ENCODE measurements at places on chromosomes 3 and 15. TPM values are rescaled to one million over a fixed set of nuclear protein-coding genes. Genes with fewer than 3 reads are reported as not detected.

- DNase-seq, result peak; percentile 50
Measured at GRCh38 chr3:31704591-31705179, 172.0 kb downstream of the STT3B start.

GRCh38 chr15:63195569-63196015 lies 6.2 kb downstream of the RAB8B start:
- no peak for DNase-seq

GRCh38 chr3:47469616-47470015 lies 6.1 kb downstream of the SCAP start:
- no peak for DNase-seq

DNA sequence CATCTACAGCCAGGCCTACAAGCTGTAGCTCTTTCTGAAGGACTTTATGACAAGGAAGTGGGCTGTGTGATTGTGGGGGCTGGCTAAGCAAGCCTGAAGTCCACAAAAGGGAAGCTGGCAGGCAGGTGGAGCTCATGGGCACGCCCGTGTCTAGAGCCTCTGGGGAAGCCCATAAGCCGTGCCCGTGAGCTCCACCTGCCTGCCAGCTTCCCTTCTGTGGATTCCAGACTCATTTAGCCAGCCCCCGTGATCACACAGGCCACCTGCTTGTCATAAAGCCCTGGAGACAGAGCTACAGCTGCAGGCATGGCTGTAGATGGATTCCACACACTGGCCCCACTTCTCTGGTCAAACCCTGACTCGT lies 15.2 kb downstream of the EFCC1 start:
- no peak for DNase-seq

- no peak for DNase-seq
Measured at GRCh38 chr3:118778201-118778600, 256.4 kb downstream of the IGSF11 start.

The CCR2 gene
- total RNA-seq, result not detected

DNA sequence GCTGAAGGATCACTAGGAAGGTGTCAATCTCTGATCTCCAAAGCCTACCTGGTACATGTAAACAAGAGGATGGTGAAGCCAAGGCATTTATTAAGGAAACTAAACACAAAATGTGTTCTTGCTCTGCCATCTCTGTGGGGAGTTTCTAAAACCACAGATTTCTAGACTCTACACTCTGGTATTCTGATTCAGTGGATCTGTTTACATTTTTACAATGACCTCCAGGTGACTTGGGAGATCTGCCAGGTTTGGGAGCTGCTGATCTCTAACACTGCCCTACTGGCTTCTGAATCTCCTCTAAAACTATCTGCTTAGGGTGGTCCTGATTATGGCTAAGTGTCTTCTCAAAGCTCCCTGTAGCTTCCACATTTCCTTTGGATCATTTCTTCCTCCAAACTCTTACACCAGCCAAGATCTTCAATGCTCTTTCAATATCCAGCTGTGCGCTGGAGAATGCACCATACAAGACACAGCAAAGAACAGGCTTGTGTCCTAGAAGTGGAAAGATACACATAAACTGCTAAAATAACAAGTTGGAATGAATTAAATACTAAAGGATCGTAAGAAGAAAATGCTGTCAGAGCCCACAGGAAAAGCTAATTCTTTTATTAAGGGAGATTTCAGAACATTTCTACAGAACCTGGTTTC lies 72.7 kb downstream of the GREM1 start:
- DNase-seq, result peak; percentile 9

- DNase-seq, result no peak
Measured at GRCh38 chr3:71219744-71220638, 363.5 kb downstream of the FOXP1 start.

DNA sequence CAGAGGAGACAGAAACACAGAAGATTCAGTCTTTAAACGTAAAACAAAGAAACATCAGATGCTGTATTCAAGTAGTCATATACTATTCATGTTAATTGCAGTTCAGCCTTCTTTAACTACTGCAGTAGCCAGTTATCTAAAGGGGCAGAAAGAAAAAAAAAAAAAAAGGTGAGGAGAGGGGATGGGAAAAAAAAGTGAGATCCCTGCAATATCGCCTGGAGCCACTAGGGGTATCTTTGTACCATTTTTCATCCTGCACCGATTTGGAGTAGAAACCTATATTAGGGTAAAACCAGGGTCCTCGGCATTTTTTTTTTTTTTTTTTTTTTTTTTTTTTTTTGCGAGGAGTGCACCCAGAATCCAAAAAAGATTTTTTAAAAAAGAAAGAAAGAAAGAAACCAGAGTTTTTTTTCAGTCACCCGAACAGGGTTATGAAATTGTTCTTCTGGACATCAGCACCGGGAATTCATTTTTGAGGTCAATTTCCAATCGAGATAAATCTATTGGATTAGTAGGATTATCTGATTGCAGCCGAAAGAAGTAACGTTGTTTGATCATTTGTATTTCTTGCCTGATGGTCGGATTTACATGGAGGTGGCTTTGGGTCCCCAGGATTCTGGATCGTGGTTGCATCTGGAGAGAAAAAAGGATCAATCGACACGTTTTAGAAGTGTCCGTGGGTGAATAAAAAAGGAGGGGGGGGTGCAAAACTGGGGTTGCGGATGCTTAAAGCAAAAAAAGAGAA lies 186.7 kb downstream of the NLGN1 start:
- no peak for DNase-seq

Data from mammary epithelial cell (primary cell).